Fibroblast of upper back skin (primary cell): ENCODE measurements at places on chromosomes 2 and 18.

DNA sequence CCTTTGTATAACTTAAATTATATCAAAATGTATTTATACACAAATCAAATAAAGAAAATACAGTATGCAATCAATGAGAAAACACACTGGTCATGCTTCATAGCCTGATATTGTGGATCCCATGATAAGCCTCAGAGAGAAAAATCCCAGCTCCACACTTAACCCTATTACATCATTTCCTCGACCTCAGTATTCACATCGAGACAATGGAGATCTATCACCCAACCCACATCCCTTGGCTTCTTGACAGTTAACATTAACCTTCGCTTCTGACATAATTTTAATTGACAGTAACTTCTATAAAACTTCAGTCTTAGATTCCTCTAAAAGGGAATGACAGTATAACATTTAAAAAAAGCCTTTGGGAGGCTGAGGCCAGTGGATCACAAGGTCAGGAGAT is 11.6 kb downstream of the TMX3 start:
- peak; percentile 3 for DNase-seq

GRCh38 chr18:13576598-13576997 is 149.8 kb downstream of the FAM210A start:
- no peak for DNase-seq

GRCh38 chr2:177362499-177362898 is 30.1 kb upstream of the AGPS start:
- DNase-seq, result no peak

DNA sequence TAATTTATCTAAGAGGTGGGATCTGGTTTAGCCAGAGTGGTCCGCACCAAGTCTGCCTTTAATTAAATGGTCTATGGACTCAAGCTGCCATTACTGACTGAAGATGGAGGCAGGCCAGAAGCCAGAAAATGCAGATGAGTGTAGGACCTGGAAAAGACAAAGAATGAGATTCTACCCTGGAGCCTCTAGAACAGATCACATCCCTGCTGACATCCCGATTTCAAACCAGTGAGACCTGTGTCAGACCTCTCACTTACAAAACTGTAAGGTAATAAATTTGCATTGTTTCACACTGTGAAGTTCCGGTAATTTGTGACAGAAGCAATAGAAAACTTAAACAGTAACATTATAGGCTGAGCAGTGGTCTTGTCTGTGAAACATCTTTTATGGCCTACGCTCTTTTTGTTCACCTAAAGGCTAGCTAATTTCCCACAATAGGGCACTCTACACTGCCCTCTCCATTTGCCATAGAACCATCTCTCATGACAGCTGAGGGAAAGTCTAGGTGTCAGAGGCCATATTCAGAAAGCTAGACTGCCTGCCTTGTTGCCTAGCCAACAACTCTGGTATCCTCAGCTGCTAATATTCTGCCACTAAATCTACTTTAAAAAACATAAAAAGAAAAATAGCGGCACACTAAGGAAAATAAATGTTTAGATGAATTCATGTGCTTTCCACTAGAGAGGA is 1396.2 kb upstream of the PIK3C3 start:
- no peak for DNase-seq

DNA sequence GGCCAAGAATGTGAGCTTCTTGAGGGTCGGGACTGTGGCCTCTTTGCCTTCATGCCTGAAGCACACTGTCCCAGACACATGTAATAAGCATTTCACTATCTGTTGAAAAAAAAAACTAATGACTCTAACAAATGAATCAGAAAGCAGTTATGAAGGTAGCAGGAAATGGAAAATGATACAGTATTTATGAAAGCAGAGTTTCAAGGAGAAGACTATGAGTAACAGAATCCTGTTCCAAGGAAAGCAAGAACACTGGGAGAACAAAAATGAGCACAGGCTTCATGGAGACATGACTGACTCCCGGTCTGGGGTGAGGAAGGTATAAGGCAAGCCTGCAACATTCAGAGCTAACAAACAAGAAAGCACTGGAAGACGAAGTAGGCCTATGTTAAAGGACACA is 190.8 kb downstream of the RNF152 start:
- peak; percentile 80 for DNase-seq

DNA sequence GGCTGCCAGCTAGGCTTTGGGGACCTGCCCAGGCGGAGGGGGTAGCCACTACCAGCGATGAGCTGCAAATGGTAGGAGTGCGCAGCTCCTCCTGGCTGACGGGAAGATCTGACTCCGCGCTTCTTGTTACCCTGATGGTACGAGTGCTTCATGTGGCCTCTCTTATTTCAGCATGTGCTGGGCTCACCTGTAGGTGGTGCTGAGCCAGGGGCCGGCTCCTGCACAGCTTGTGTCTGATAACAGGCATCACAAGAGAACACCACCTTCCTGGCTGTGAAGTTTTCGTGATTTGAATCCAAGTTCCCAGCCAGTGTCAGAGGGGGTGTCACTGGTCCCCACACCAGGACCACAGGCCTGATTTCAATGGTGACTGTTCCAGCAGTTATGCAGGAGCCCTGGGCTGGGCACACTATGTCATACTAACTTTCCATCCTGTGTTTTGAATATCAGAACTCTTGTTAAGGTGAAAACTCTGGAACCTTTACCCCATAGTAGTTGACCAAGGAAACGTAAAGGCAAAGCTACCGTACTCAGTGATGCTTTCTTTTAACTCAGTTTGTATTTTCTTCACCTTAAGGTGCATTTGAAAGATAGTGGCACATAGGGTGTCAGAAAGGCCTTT is 28.0 kb downstream of the APCDD1 start:
- DNase-seq, result no peak

GRCh38 chr2:88683160-88684021 is 8.1 kb upstream of the RPIA start:
- DNase-seq, result no peak

DNA sequence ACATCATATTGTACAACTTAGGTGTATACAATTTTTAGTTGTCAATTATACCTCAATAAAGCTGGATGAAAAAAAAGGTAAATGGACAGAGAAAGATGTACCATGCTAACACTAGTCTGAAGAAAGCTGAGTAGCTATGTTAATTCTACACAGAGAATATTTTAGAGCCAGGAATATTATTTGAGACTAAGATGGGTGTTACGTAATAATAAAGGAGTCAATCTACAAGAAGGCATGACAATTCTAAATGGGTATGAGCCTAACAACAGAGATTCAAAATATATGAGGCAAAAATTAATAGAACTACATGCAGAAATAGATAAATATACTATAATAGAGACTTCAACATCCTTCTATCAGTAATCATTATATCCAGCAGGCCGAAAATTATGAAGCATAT is 69.1 kb downstream of the CCDC141 start:
- no peak for DNase-seq

- DNase-seq, result no peak
Observed at GRCh38 chr2:210727549-210727948, 171.2 kb downstream of the CPS1 start.

DNA sequence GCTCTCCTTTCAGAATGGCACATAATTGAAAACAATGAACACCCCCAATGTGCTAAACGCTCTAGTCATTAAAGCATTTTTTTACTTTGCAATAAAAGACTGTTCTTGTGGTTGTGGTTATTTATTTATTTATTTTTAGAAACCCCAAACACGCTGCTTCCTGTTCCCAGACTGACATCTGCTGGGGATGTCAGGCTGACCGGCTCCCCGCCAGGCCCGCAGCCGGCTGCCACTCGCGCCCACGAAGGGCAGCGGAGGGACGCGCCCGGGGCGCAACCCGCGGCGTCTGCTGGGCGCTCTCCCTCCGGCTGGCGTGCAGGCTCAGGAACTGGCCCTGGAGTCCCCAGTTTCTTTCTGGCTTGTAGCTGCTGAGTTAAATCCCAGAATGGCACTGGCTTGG is 83.1 kb upstream of the SP3 start:
- DNase-seq, result no peak

DNA sequence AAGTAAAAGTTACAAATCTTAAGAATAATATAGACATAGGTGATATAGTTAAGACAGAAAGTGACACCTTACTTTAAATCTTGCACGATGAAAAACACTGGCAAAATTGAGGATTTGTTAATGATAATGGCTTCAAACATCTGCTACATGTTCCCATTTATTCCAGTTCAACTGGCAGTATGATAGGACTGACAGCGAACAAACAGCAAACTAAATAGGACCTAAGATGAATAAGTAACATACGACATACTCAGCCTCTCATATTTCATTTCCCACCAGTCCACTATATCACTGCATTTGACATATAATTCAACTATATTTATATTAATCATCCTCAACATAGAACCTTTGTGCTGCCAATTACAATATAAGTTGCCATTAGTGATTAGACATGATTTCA is 36.3 kb downstream of the ACVR1C start:
- DNase-seq, result no peak

- no peak for DNase-seq
Observed at GRCh38 chr2:25347846-25348245, 6.1 kb upstream of the DNMT3A start.

DNA sequence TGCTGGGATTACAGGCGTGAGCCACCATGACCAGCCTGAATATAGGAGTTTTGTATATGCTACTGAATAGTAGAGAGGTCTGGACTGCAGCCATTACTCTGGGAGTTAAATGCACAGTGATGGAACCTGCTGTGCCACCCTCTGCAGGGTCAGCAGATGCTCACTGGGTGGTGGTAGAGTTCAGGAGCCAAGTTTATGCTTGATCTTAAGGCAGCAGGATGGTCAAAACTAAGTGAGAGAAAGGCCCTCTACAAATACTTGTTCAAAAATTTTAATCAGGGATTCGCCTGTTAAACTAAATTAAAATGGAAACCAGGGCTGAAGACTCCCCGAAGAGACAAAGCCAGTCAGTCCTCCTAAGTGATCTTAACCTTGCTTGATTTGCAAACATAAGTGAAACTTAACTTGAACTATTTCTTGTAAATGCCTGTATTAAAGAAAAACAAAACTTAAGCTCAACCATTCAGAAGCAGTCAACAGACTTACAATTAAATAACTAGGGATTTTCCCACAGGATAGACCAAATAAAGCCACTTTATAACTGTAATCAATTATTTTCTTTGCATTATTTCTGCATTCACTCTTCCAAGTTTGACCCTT is 4.2 kb upstream of the WDFY1 start:
- DNase-seq, result no peak

- DNase-seq, result no peak
Observed at GRCh38 chr2:16950436-16950835, 284.8 kb upstream of the CYRIA start.

GRCh38 chr2:96580771-96581170 is 44.2 kb downstream of the ARID5A start:
- no peak for DNase-seq

- no peak for DNase-seq
Observed at GRCh38 chr2:113175736-113176695, 2.2 kb downstream of the PSD4 start.

DNA sequence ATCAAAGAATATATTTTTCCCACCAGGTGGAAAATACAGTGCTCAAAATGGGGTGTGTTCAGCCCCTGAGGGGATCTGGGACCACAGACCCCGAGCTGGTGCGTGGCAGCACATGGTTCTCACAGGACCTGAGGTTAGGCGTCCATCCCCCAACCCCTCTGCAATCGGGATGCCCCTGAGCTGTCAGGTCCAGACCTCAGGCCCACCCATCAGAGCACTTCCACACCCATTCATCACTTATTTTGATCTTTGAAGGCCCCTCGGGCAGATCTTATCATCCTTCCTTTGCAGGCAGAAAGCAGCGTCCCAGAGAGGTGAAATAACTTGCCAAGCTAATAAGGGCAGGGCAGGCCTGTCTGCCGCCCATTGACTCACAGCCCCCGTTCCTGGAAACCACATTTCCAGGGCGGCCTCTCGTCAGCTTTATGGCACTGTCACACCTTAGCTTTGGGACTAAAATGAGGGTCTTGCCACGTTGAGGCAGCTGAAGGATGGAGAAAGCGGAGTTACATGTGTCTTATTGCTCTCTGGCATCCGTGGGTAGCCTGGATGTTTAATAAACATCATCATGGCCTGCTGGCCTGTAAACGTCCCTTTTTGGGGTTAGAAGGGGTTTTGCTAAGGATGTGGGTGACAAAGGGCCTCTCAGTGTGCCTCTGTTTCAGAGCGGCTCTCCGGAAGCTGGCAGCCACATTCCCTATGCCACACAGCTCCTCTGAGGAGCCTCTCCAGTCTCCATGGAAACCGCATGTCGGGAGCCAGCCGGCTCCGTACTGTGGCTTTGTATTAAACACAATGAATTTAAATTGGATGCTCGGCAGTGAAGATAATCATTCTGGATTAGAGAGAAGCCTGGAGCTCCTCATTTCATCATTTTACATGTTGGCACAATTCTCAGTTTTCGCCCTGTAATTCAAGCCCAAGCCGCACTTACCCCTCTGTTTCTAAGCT is 58.3 kb upstream of the MAPRE3 start:
- DNase-seq, result no peak

DNA sequence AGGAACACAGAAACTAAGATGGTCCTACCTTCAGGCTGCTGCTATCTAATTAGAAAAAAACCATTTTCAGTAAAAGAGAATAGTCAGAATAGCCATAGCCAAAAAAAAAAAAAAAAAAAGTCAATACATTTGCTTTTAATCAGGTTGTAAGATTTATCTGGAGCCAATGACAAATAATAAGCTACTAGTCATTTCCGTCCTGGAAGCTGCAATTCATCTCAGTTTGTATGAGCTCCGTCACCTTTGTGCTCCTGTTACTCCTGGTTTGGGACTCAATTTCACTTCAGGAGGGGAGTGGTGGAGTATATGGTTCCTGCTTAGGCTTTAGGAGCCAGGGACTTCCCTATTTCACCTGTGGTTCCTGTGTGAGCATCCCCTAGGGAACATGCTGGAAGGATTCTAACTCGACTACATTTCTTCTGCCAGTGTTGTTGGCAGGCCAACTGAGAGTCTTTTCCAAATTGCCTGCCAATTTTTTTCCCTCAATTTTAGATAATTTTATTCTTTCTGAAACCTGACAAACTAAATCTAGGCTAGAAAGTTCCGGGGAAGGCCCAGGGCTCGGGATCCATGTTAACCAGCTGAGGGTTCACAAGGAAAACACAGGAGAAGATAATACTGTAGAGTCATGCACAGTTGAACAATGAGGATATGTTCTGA is 481.8 kb downstream of the DLGAP1 start:
- DNase-seq, result peak; percentile 17

DNA sequence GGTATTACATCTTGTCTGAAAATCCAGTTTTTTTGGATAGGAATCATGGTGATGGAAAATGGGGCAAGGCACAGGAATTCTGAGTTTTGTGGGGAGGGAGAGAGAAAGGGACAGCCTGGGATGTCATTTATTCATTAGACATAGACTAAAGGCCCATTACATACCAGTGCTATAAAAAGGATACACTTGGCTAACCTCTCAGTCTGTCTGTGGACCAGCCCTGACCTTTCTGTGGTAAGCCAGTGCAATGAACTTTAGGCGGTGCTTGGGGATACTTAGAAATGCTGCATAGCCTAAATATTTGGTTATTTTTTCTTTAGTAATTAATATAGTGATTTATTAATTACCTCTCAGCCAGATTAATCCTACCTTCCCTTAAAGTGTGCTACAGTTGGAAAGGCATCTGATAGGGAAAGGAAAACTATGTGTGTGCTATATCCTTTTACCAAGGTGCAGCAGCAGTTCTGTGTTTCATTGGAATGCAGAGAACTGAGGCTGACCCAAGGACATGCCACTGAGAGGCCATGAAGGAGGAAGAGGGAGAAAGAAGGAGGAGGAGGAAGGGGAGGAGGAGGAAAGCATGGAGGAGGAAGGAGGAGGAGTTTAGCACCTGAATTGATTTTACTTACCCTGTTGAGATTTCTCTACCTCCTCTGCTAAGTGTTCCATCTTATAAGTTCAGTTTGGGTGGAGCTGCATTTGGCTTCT is 37.5 kb downstream of the KCNS3 start:
- no peak for DNase-seq
